ENCODE measurements at places on chromosomes 12 and 14.

GRCh38 chr14:55782166-55782565 lies 202.2 kb downstream of the KTN1 start:
- no peak overlapping the region for H3K4me3 ChIP-seq
- DNase-seq, result no peak
- no peaks in the 10 kb centered on the region for H3K4me1 ChIP-seq
- H3K27me3 ChIP-seq, result no peaks in the 10 kb centered on the region
- H3K27ac ChIP-seq, result no peak overlapping the region

GRCh38 chr14:35351897-35352273 lies 52.7 kb downstream of the NFKBIA start:
- no peak for DNase-seq
- H3K4me1 ChIP-seq, result peaks cover 22% of the 10 kb centered on the region
- no peaks in the 10 kb centered on the region for H3K36me3 ChIP-seq
- no peaks in the 10 kb centered on the region for H3K27me3 ChIP-seq

DNA sequence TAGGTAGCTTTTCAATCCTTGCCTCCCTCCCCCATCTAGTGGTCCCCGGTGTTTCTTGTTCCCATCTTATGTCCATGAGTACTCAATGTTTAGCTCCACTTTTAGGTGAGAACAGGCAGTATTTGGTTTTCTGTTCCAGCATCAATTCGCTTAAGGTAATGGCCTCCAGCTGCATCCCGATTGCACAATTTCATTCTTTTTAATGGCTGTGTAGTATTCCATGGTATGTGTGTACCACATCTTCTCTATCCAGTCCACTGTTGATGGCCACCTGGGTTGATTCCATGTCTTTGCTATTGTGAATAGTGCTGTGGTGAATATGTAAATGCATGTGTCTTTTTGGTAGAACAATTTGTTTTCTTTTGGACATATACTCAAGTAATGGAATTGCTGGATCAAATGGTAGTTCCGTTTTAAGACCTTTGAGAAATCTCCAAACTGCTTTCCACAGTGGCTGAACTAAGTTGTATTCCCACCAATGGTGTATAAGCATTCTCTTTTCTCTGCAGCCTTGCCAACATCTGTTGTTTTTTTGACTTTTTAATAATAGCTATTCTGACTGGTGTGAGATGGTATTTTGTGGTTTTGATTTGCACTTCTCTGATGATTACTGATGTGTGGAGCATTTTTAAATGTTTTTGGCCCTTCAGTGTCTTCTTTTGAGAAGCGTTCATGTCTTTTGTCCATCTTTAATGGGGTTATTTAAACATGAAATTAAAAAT lies 34.2 kb upstream of the ASPG start:
- DNase-seq, result no peak
- H3K27ac ChIP-seq, result no peak overlapping the region
- H3K27me3 ChIP-seq, result peaks cover 15% of the 10 kb centered on the region
- H3K36me3 ChIP-seq, result no peaks in the 10 kb centered on the region
- no peak overlapping the region for H3K4me3 ChIP-seq
- H3K4me1 ChIP-seq, result no peaks in the 10 kb centered on the region

GRCh38 chr14:87542288-87542687 lies 450.7 kb downstream of the GALC start:
- no peak overlapping the region for H3K27ac ChIP-seq
- no peaks in the 10 kb centered on the region for H3K36me3 ChIP-seq
- H3K4me3 ChIP-seq, result no peak overlapping the region
- no peak for DNase-seq

GRCh38 chr14:89427426-89428172 lies 10.6 kb upstream of the FOXN3 start:
- no peak overlapping the region for H3K27ac ChIP-seq
- H3K4me1 ChIP-seq, result peaks cover 33% of the 10 kb centered on the region
- no peak for DNase-seq
- no peaks in the 10 kb centered on the region for H3K36me3 ChIP-seq

DNA sequence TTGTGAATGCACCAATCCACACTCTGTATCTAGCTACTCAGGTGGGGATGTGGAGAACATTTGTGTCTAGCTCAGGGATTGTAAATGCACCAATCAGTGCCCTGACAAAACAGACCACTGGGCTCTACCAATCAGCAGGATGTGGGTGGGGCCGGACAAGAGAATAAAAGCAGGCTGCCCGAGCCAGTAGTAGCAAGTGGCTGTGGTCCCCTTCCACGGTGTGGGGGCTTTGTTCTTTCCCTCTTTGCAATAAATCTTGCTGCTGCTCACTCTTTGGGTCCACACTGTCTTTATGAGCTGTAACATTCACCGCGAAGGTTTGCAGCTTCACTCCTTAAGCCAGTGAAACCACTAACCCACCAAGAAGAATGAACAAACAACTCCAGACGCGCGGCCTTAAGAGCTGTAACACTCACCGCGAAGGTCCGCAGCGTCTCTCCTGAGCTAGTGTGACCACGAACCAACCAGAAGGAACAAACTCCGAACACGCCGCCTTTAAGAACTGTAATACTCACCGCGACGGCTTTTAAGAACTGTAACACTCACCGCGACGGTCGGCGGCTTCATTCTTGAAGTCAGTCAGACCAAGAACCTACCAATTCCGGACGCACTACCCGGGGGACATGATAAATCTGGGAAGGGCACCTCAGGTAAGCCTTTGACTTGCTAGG lies 4.6 kb upstream of the LDHB start:
- no peak for DNase-seq
- no peaks in the 10 kb centered on the region for H3K36me3 ChIP-seq
- no peak overlapping the region for H3K4me3 ChIP-seq
- H3K27me3 ChIP-seq, result no peaks in the 10 kb centered on the region
- H3K27ac ChIP-seq, result no peak overlapping the region

GRCh38 chr12:9343731-9344130 lies 135.5 kb upstream of the PZP start:
- H3K27me3 ChIP-seq, result no peaks in the 10 kb centered on the region
- no peak overlapping the region for H3K4me3 ChIP-seq
- no peaks in the 10 kb centered on the region for H3K4me1 ChIP-seq
- DNase-seq, result no peak
- peaks cover 12% of the 10 kb centered on the region for H3K36me3 ChIP-seq
- no peak overlapping the region for H3K27ac ChIP-seq

- H3K4me3 ChIP-seq, result no peak overlapping the region
- H3K27ac ChIP-seq, result no peak overlapping the region
- H3K4me1 ChIP-seq, result peaks cover 39% of the 10 kb centered on the region
- no peak for DNase-seq
- no peaks in the 10 kb centered on the region for H3K27me3 ChIP-seq
Measured at GRCh38 chr14:95254288-95254687, 65.4 kb downstream of the CLMN start.

- H3K4me3 ChIP-seq, result no peak overlapping the region
- H3K27ac ChIP-seq, result no peak overlapping the region
- DNase-seq, result no peak
- peaks cover 2% of the 10 kb centered on the region for H3K4me1 ChIP-seq
- H3K27me3 ChIP-seq, result no peaks in the 10 kb centered on the region
Measured at GRCh38 chr12:113086249-113087164, 30.0 kb downstream of the DTX1 start.

DNA sequence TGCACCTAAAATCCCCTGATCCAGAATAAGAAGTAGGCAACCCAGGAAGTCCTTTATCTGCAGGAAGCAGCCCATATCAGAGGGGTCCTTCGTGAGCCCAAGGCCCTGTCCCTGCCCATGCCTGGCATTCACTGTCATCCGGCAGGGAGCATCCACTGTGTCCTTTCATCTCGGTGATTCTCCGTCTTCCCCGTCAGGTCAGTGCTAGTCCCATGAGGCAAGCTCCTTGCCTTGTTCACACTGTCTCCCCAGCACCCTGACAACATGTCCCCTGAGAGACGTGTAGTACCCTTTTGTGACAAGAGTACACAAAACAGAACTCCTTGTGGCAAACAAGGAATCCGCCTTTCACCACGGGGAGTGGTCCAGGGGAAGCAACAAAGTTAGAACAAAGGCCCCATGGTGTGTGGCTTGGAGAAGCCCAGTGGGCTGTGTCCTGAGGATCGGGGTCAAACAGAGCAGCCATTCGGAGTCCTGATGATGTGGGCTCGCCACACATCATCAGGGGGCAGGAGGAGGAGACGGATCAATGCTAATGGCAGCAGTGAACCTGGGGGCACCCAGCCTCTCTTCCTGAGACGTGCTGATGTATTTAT lies 112.1 kb downstream of the DICER1 start:
- H3K4me1 ChIP-seq, result peaks cover 9% of the 10 kb centered on the region
- DNase-seq, result no peak
- H3K4me3 ChIP-seq, result no peak overlapping the region
- no peaks in the 10 kb centered on the region for H3K36me3 ChIP-seq
- no peak overlapping the region for H3K27ac ChIP-seq

DNA sequence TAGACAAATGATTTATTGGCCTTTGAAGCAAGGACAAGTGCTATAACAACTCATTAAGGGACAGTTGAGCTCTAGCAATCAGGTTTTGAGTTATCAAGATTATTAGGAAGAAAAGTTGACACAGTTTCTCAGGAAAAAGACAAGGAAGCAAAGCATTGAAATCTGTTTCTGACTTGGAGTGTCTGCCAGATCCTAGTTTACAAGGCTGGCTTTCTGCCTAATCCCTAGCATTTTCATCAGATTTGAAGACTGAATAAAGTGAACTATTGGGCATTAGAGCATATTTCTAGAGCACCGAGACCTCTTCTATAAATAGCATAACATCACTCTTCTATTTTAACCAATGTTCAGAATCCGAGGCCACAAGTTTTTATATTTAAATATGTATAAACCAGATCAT lies 7.0 kb downstream of the SYT1 start:
- DNase-seq, result no peak
- H3K27me3 ChIP-seq, result no peaks in the 10 kb centered on the region
- H3K4me1 ChIP-seq, result no peaks in the 10 kb centered on the region
- no peak overlapping the region for H3K27ac ChIP-seq
- H3K4me3 ChIP-seq, result no peak overlapping the region

DNA sequence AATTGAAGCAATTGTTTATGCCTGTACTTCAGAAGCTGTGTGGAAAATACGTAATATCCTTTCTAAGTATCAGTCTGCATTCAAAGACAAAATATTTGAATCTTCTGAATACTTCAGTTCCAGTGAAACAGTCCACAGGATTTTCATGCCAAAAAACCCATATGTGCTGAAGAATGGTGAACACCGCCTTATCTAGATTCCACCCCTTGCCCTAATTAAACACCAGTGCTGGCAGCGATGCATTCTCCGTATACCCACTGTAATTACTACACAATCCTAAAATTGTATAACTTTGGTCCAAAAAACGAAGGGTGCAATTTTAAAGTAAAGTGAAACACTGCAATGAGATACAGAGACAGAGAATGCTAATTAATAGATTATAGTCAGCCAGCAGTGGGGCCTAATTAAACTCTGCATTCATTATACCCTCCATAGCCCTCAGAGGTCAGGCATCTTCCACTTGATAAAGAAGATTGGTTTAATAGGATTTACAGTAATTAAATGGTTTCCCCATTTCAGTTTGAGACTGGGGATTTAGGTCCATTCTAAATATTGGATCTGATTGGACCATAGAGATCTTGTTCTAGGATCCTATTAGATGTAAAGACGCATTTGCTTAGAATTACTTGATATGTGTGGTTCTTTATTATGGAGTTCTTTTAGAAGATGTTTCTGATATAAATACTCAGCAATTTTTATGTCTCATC lies 43.9 kb downstream of the ERC1 start:
- no peak for DNase-seq
- no peaks in the 10 kb centered on the region for H3K27me3 ChIP-seq
- H3K27ac ChIP-seq, result no peak overlapping the region
- no peaks in the 10 kb centered on the region for H3K36me3 ChIP-seq
- H3K4me3 ChIP-seq, result no peak overlapping the region

- H3K36me3 ChIP-seq, result no peaks in the 10 kb centered on the region
- H3K27me3 ChIP-seq, result no peaks in the 10 kb centered on the region
- H3K4me3 ChIP-seq, result no peak overlapping the region
Measured at GRCh38 chr12:113548467-113548866, 76.8 kb upstream of the LHX5 start.

DNA sequence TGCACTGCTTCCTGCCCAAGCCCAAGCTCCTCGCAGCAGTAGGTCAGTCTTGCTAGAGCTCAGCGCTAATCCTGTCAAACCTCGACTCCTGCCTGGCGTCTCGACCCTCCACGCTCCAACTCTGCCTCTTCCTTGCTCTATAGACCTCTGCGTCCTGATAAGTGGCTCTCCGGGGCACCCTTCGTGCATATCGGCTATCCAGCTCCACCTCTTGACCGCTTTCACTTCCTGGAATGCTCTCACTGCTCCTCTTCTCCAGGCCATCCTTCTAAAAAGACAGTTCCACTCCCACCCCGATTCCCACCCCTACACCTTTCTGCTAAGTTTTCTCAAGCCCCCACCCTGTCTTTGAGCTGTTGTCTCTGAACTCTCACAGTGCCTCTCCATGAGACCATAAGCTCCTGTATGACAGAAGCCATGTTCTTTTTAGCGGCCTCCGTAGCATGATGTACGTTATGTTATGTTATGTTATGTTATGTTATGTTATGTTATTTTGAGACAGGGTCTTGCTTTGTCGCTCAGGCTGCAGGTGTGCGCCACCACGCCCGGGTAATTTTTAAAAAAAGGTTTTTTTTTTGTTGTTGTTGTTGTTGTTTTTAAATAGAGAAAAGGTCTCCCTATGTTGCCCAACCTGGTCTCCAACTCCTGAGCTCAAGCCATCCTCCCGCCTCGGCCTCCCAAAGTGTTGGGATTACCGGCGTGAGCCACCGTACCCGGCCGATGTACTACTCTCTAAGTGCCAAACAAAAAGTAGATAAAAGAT lies 601 bp downstream of the COX14 start:
- no peak for DNase-seq
- peaks cover 18% of the 10 kb centered on the region for H3K4me1 ChIP-seq
- H3K27me3 ChIP-seq, result no peaks in the 10 kb centered on the region
- peaks cover 5% of the 10 kb centered on the region for H3K36me3 ChIP-seq
- H3K27ac ChIP-seq, result peak overlapping the region; percentile 82
- peak overlapping the region; percentile 97 for H3K4me3 ChIP-seq

- H3K4me1 ChIP-seq, result peaks cover 11% of the 10 kb centered on the region
- H3K27me3 ChIP-seq, result no peaks in the 10 kb centered on the region
- no peak overlapping the region for H3K4me3 ChIP-seq
Measured at GRCh38 chr14:75315144-75315543, 36.5 kb downstream of the FOS start.

GRCh38 chr12:18824287-18824686 lies 86.4 kb downstream of the CAPZA3 start:
- H3K27ac ChIP-seq, result no peak overlapping the region
- H3K36me3 ChIP-seq, result no peaks in the 10 kb centered on the region
- no peak for DNase-seq
- H3K4me3 ChIP-seq, result no peak overlapping the region
- no peaks in the 10 kb centered on the region for H3K27me3 ChIP-seq

DNA sequence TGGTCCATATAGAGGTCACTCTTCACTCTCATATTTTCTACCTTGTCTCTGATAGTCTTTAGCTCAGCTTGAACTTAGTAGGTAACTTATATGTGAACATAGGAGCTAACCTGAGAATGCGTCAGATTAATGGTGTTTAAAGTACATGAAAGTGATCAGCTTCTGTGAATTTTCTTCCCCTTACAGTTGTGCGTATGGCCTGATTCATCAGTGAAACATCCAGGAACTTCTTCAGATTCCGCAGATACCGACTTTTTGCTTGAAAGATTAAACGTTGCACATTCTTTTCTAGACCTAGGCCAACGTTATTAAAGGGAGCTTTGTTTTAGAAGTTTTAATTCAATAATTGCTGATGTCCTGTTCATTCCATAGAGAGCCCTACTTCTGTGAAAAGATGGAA lies 1945.1 kb upstream of the SEL1L start:
- H3K36me3 ChIP-seq, result no peaks in the 10 kb centered on the region
- no peak for DNase-seq
- no peak overlapping the region for H3K4me3 ChIP-seq
- no peaks in the 10 kb centered on the region for H3K27me3 ChIP-seq
- no peak overlapping the region for H3K27ac ChIP-seq

GRCh38 chr12:95205016-95205624 lies 12.1 kb downstream of the FGD6 start:
- no peak for DNase-seq
- H3K4me1 ChIP-seq, result peaks cover 14% of the 10 kb centered on the region
- peaks cover 3% of the 10 kb centered on the region for H3K36me3 ChIP-seq
